ENCODE measurements at places on chromosomes 2 and 18.

DNA sequence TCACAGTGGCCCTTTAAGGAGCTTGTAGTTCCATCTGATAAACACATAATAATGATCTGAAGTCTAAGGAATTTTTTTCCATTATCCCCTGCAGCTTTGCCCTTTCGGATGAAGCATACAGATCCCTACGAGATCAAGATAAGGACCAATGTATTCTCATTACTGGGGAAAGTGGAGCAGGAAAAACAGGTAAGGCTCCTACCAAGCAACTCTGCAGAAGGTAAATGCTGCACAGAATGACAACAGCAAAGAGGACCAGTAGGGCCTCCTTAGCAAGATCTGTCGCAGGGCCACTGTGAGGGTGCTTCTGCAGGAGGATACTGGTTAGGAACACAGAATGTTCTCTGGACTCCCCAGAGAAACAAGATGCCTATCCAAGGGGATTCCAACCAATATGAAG, 84.6 kb downstream of the MYO1B start:
- DNase-seq: no peak

DNA sequence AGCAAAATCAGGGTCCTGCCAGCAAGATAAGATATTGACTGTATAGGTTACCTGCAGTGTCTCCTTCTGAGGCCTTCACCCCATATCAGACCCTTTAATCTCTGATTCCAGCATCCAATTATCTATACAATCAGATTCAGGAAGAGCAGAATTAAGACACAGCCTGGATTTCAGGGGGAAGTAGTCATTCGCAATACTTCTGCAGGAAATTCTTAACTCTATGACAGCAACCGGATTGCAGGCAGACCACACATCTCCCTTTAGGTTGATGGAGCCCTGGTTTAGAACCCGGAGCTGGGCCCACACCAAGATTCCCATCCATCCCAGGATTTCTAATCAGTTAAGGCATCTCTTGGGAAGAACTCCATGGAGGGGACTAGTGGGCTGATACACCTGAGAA, 9.5 kb downstream of the ARL4C start:
- DNase-seq: no peak

DNA sequence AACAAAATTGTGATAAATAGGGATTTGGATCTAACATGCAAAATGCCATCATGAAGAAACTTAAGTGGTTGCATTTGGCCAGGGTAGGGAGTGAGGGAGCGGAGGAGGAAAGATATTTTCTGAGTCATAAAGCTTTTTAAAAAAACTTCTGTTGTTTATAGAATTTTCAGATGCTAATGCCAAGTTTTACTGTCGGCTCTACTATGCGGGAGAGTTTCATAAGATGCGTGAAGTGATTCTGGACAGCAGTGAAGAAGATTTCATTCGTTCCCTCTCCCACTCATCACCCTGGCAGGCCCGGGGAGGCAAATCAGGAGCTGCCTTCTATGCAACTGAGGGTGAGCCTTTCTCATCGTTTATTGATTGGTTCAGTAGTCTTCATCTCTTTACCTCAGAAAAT, 56.0 kb upstream of the PTH2R start:
- no peak for DNase-seq

DNA sequence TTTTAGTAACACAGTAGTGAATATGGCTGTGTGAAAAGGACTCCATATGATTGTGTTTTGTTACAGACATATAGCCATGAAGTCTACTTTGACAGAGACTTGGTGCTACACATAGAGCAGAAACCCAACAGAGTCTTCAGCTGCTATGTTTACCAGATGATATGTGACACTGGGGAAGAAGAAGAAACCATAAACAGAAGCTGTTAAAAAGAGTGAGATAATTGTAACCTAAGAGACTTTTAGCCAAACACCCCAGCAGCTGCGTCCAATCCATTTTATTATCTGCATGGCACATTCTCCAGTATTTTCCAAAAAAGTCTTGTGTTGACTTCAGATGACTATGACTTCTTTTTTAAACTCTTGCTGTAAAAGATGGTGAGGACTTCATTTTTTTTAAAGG, 41.4 kb upstream of the CYBRD1 start:
- no peak for DNase-seq

- DNase-seq: no peak
Observed at GRCh38 chr18:58339890-58340289, 289.0 kb downstream of the ALPK2 start.

DNA sequence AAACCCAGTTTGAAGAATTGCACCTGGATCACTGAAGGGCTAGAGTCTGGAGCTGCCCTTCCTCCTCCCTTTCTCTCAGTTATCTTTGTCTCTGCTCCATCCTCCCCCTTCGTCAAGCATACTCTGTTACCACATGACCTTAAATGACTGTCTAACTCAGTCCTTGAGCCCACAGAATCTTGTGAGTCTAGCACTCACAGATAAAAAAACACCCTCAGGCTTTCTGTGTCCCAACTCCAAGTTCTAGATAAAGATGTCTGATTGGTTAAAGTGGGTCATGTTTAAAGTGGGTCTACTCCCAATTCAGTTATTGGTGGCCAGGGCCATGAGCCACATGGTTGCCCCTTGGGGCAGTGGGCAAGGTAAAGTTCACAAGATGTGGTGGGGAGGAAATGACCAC, 53.5 kb upstream of the CYP1B1 start:
- no peak for DNase-seq

GRCh38 chr2:42185220-42185921, 16.2 kb downstream of the EML4 start:
- DNase-seq: no peak

DNA sequence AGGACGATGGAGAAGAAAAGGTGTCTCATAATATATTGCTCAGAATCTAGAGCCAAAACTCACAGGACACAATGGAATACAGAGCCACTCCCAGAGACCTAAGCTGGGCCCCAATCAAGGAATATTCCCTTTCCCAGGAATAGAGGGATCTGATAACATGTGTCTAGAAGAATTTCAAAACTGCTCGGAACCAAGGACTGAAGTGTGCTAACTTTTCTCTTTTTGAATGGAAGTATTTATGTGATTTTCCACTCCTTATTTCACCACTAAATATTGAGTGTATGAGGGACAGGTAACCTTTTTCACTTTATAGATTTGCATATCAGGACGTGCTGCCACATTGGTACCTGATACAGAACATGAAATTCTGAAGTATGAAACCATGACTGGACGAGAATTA, 9.2 kb upstream of the C2orf69 start:
- DNase-seq: no peak

DNA sequence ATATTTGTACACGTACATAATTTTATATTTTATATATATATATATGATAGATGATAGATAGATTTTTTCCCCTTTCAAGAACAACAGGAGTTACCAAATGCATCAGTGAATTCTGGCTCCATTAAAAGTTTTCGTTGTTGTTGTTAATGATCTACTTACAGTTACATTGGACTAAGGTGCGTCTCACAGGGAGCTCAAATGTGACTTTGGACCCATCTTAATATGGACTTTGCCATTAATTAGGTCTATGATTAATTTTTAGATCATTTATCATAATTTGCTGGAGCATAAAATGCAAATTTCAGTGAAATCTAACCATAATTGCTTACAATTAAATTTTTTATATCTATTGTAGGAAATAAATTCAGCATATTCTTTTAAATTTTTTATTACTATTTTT, 261.6 kb downstream of the NRXN1 start:
- no peak for DNase-seq

Data from SK-N-DZ (cell line).